ENCODE measurements at places on chromosomes 2 and 18. TPM values are rescaled to one million over a fixed set of nuclear protein-coding genes. Genes with fewer than 3 reads are reported as not detected.

- DNase-seq = no peak
Measured at GRCh38 chr2:74050151-74050550, 65.4 kb downstream of the TET3 start.

DNA sequence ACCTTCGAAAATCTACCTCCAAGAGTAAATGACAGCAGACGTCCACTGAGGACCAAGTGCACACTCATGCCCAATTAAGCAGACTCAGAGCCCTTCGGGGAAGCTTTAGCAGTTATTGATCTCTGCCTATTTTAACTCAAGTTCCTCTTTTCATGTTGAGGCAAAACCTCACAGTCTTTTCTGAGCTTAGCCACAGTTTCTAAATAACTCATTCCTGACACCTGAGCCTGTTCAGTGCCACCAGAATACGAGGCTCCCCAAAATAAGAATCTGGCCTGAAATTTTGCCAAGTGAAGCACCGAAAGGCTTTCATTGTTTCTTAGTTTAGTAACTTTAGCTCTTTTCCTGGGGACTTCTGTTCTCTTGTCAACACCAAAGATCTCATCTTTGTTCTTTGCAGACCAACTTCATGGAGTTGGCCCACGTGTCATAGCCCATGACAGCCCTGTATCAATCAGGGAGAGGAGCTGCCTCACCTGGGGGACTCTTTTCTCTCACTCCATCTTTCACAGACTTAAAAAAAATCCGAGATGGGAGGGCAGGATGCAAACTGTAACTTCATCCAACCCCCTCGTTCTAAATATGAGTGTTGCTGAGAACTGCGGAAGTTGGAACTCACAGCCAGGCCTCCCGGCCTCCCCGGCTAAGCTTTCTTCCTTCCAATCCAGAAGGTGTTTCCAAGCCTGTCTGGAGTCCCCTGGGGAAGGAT is 22.2 kb downstream of the INPP5D start:
- DNase-seq = no peak

- DNase-seq = no peak
Measured at GRCh38 chr2:39661826-39662225, 3.9 kb upstream of the TMEM178A start.

DNA sequence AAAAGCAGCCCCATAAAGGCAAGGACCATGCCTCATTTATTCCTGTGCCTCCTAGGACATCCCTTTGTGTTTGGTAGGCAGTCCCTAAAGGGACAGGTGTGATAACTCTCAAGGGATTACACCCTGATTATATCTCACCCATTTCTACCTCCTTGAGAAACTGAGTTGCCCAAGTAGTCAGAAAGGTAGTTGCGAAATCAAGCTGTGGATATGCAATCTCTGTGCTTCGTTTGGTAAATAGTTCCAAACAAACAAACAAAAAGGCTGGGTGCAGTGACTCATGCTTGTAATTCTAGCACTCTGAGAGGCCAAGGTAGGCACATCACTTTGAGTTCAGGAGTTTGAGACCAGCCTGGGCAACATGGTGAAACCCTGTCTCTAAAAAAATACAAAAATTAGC is 100.2 kb upstream of the ARL5A start:
- no peak for DNase-seq

DNA sequence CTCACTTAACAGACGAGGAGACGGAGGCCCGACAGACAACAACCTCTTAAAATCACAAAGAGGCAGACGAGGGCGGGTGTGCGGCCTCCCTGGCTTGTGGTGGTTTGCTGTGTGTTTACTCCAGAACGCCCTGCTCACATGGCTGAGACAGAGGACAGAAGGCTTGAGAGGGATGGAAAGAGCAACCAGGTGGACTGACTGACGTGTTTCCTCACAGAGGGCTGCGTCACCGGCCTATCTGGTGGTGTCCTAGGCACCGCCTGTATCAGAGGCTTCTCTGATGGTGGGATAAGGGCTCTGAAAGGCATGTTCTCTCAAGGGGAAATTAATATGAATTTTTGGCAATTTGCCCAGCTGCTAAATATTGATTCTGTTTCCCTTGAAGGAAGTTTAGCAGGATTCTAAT is 47.0 kb upstream of the RALBP1 start:
- DNase-seq = peak; percentile 68

DNA sequence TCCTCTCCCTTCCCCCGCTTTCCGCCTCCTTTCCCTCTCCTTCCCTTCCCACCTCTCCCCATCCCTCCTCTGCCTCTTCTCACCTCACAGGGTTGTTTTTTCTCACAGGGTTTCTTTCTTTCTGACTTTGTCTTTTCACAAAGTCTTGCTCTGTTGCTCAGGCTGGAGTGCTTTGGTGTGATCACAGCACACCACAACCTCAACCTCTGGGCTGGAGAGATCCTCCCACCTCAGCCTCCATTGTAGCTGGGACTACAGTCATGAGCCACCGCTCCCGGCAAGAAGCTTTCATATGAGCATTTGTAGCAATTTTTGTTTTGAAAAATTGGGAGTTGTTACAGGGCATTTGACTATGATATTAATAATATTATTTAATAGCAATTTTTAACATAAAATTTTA is 32.9 kb downstream of the ACSL3 start:
- DNase-seq = no peak

DNA sequence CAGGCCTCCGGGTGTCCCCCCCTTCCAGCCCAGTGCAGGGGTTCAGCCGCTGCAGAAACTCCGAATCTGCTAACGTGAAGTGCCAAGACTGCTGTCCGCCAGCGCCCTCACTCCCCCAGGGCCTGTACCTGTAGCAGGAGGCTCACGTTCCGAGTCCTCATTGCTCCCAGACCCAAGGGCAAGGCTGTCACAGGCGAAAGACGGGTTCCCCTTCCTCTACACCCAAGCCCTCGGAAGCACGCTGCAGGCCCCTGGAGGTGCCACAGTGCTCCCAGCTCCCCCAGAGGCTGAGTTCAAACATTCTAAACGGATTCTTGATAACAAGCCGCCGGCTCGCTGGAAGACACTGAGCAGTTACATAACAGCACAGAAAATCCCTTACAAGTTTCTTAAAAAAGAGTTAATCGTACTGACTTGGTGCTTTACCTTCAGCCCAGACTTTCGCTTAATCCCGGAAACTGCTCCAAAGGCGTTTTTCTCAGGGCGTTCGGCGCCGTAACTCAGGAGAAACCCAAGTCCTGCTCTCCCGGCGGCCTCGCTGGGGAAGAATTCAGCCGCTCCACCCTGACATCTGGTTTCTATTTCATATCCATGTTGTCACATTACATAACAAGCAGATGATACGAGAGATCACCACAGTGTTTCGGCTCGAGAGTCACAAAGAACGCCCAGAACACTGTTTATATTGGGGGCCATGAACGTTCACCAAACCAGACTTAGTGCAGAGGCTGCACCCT is 92.0 kb downstream of the HDAC4 start:
- DNase-seq = peak; percentile 52

GRCh38 chr18:34222307-34223163 is 2.2 kb downstream of the NOL4 start:
- DNase-seq = peak; percentile 42

DNA sequence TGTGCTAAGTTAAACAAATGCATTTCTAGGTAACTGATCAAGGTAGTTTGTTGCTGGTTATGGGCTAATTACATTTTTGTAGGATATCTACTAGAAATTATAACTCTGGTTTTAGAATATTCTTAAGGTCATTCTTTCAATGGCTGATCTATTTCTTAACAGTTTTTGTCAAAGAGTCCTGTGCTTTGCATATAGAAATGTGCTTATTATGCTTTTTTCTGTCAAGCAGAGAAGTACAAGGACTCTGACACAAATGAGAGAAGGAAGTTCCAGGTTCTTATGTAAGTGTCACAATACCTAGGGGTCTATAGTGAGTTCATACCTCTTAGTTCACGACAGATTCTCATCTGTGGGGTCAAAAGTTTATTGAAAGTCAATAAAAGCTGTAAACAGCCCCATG is 88.4 kb downstream of the MYO3B start:
- no peak for DNase-seq

- DNase-seq = no peak
Measured at GRCh38 chr2:31271851-31272267, 37.9 kb downstream of the EHD3 start.

GRCh38 chr2:176852667-176853066 is 359.9 kb upstream of the HNRNPA3 start:
- DNase-seq = no peak

DNA sequence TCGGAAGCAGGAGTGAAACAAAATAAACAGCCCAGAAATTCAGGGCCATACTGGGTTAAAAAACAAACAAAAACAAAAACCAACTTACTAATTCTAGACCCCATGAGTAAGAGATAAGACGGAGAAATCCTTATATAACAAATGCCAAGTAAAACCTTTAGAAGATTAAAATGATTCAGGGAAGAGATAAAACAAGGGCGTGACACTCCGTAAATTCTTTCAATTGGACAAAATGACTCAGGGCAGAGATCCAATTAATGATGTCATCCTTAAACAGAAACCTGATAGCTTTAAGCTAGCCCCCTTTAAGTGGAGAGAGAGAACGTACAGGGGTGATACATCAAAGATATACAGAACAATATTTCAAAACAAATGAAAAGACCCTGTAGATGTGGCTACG is 317.4 kb downstream of the NBAS start:
- no peak for DNase-seq

GRCh38 chr2:104562537-104562936 is 291.4 kb upstream of the POU3F3 start:
- no peak for DNase-seq

DNA sequence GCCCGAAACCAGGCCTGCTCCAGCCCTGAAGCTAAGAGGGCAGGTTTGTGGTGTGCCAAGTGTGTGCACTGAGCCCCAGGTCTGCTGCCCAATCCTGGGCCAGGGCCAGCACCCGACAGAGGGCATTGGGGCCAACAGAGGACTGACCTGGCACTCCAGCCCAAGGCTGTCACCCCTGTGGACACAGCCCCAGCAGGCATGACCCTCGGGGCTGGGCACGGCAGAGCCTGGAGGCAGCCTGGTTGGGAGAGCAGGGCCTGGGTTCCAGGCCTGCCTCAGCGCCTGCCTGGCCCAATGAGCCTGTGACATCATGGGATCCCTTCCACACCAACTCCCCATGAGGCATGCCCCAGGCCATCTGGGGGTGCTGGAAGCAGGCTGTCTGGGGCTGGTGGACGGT is 10.8 kb upstream of the SNED1 start:
- no peak for DNase-seq

GRCh38 chr2:10413991-10414451 is 34.1 kb downstream of the ODC1 start:
- DNase-seq = no peak

DNA sequence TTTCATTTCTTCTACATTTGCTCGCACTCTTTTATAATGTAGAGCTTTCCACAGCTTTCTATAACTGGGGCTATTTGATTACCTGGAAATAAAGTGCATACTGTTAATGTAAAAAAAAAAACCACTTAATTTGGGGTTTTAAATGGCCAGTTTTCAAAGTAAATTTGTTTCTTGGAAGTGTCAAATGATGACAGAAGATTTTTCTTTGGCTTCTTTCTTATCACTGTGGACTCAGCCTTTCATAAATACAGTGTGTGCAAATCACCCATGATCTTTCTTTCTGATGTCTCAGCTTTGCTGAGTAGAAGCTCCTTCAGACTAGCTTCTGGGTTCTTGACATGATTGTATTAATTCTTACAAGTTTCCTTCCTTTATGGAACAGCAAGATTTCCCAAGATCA is 525.6 kb downstream of the PARD3B start:
- no peak for DNase-seq

GRCh38 chr18:45012286-45012685 is 331.6 kb downstream of the SETBP1 start:
- DNase-seq = no peak

GRCh38 chr2:174874085-174874484 is 109.8 kb upstream of the CHRNA1 start:
- DNase-seq = no peak

- no peak for DNase-seq
Measured at GRCh38 chr2:132667706-132668105, 2.3 kb downstream of the LYPD1 start.

GRCh38 chr18:61551586-61551985 is 218.4 kb downstream of the CDH20 start:
- DNase-seq = peak; percentile 72

DNA sequence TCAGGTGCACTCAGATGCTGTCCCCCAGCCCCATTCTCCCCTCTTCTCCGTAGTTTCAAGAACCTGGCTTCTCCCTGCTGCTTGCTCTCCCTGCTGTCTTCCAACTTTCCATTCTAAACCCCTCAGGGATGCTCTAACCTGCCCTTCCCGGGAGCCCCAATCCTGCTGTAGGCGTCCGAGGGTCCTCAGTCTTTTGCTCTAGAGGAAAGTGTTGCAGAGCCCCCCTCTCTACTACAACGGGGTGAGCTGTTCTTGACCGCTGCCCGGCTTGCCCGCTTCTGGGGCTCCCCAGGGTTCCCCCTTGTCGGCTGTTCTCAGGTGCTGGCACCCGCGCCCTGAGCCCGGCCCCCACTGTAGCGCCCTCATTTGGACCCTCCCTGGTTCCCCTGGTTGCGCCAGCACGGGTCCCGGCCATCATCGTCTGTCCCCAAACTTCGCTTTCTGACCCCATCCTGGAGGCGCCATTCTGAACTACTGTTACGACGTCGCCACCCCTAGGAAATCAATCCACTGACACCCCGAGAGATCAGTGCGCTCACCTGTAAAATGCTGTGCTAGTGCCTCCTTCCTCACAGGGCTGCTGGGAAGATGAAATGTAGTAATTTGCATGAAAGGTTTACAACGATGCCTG is 31.9 kb upstream of the REG3G start:
- DNase-seq = no peak

DNA sequence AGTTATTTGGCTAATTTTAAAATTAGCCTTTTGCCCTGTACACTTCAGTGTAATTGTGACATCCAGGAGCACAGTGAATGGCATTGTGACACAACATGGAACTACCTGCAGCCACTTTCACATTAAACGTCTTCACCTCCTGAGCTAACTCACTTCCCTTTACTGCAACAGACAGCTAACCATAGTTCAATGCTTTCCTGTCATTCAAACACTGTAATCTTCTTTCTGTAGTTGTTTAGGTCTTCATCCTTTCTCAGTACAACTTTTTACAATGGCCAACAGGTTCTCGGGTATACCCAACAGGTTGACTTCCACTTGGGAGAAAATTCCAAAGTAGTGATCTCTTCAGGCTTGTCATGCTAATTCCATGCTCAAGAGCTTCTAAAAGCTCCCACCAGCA is 8.6 kb upstream of the AGPS start:
- no peak for DNase-seq

GRCh38 chr2:36582538-36582937 is 15.4 kb downstream of the FEZ2 start:
- DNase-seq = no peak

DNA sequence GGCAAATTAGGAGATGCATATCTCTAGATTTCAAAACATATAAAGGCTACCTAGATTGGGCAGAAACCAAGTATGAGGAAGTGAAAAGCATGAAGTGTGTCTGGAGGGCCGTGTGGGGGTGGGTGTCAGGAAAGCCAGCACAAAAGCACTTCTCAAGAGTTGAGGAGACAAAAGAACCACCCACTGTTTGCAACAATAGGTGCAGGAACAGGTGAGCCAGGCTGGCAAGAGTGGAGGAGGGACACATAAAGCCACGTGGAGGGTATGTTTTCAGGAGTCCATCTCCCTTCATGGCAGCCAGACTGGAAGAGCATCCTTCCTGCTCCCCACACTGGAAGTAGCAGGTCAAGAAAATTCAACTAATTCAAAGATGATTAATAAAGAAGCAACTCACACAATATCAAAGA is 96.4 kb downstream of the CERS6 start:
- no peak for DNase-seq

GRCh38 chr2:191014653-191015020 is 666 bp upstream of the STAT1 start:
- no peak for DNase-seq

The TMEM247 gene
- total RNA-seq = not detected

The GKN1 gene
- not detected for total RNA-seq

The SLC4A5 gene
- 7.2 TPM for total RNA-seq

The RGPD4 gene
- 0.08 TPM for total RNA-seq

The TLX2 gene
- not detected for total RNA-seq

All from ureter (tissue), 1 donor.